Activated T-cell treated with anti-CD3 and anti-CD28 coated beads, Interleukin-2, amount 50 U/mL, for 1 hour (primary cell): ENCODE measurements at places on chromosomes 6 and 20.

GRCh38 chr20:32966881-32967781, 37.1 kb downstream of the SUN5 start:
- DNase-seq: peak; percentile 54

DNA sequence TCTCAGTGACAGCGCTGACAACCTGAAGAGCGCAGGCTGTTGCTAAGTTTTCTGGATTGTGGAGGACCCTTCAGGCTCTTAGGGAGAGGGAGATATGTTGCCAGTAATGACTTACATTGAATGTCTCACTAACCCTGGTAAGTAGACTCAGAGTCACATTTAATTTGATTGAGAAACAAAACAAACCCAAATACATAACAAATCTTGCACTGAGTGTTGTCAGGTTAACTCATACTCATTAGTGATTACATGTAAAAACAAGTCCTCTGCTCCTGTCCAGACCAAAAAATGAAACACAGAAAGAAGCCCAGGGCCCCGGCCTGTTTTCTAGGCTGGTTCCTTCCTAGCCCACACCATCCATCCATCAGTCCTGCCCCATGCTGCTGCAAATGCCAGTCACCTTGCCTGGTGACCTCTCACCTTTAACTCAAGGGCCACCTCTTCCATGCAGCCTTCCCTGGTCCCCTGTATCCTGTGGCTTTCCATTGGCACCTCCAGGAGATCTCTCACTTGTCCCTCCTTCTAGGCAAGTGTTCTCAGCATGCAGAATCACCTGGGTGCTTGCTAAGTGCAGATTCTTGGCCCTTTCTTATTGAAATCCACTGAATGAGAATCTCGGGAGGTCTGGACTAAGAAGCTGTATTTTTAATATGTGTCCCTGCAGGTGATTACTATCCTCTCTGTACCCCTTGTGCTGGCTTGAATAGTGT, 34.7 kb upstream of the ERVFRD-1 start:
- DNase-seq: no peak

GRCh38 chr20:17808357-17808756, 108.6 kb downstream of the BANF2 start:
- no peak for DNase-seq

DNA sequence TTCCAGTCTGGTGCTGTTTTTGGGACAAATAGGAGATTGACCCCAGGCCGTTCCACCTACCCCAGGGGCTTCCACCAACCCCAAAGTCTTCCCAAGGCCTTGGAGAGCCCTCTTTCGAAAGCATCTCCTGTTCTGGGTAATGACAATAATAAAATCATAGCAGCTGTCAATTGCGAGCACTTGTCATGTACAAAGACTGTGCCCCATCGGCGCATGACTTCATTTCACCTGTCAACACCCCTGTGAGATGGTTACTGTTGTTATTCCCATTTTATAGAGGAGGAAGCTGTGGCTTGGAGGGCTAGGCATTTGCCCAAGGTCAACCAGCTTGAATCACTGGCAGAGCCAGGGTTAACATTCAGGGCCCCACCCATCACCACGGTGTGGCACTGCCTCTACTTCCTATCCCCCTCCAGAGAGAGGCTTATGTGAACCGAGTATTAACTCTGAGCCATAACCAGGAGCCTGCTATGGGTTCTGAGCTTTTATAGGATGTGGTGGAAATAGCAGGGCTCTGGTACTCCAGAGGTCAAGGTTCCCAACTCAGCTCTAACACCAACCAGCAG, 51.2 kb downstream of the HNF4A start:
- DNase-seq: no peak

GRCh38 chr6:154974485-154975149, 20.5 kb upstream of the TIAM2 start:
- DNase-seq: no peak

DNA sequence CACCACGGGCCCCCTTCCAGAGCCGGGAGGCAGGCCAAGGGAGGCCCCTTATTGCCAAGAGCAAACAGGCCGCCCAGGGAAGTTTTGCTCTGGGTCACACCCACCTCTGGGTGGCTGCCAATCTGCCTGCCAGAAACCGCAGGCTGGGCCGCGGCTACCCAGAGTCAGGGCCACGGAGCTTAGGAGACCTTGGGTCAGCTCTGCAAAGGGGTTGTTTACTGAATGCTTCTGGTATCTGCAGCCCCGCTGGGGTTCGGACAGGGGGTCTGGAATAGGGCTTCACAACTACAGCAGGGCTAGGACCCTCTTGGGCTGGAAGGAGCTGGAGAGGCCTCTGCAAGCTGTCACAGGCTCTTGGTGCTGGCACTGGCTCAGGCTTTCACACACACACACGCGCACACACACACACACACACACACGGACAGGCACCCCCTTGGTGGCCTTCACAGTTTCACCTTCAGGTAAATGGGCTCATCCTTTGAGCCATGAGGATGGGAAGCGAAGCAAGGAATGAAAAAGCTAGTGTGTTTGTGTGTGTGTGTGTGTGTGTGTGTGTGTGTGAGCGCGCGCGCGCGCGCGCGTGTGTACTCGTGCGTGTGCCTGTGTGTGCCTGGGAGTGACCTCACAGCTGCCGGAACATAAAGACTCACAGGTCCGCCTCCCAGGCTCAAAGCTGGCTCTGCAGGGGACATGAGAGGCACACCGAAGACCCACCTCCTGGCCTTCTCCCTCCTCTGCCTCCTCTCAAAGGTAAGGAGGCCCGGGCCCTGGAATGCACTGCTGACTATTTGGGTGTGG, at the start of gene CCN5:
CCN5 (plus strand) TSS at position 669 of the 798 bp plus-strand sequence; CDS start at position 691, 22 bp downstream.
- DNase-seq: no peak

DNA sequence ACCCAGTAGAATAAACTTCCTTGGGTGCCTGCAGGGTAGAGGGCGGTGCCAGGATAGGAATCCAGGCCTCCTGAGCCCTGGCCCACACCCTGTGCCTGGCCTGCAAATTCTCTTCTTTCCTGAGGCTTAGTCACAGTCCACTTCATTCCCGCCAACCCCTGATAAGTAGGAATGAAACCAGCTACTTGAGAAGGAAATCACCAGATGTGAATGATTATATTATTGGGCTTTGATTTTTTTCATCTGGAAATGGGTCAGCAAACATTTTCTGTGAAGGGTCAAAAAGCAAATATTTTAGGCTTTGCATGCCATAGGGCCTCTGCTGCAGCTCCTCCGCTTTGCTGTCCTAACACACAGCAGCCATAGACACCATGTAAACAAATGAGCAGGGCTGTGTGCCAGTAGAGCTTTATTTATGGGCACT, 50.2 kb downstream of the STK35 start:
- DNase-seq: no peak

DNA sequence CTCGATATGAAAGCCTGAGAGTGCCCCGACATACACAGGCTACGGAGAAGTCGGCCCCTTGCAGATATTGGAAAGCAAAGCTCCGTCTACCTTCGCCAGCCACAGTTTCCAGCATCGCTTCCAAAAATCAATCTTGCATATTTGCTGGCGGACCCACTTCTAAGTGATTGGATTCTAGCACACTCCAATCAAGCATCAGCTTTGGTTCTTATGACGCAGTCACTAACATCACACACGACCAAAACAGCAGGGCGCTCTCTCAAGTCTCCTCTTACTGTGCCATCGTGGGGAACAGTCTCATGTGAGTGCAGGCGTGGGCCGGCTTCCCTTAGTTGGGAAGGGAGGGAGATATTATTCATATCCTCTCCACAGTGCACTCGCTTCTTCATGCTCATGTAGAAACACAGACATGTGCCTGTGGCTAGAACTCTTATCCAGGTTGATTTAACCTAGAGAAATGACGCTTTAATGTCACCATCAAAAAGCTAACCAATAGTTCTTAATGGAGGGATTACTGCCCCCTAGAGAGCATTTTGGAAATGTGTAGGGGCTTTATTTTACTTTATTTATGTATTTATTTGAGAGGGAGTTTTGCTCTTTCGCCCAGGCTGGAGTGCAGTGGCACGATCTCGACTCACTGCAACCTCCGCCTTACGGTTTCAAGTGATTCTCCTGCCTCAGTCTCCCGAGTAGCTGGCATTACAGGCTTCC, 229.8 kb downstream of the SOD2 start:
- DNase-seq: no peak
